ENCODE measurements at places on chromosomes 6 and 20.

DNA sequence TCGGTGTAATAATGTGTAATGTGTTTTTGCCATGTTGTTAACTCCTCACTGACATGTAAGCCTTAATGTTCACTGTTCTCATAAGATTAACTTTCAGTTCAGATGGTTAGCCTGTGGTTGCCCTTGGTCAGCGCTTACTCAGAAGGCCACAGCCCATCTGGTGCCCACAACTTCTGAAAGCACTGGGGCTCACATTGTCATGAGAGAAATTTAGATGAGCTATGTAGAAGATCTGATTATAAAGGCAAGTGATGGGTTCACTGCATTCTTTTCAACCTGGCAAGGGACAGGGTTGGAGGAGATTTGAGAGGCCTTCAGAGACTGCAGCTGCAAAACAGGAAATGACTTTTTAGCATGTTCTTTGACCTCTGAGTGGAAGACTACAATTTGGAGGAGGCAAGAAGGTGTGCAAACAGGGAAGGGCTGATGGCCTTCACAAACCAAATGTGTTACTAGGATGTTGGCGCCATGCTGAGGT is 242.3 kb upstream of the SUPT3H start:
- DNase-seq = no peak

DNA sequence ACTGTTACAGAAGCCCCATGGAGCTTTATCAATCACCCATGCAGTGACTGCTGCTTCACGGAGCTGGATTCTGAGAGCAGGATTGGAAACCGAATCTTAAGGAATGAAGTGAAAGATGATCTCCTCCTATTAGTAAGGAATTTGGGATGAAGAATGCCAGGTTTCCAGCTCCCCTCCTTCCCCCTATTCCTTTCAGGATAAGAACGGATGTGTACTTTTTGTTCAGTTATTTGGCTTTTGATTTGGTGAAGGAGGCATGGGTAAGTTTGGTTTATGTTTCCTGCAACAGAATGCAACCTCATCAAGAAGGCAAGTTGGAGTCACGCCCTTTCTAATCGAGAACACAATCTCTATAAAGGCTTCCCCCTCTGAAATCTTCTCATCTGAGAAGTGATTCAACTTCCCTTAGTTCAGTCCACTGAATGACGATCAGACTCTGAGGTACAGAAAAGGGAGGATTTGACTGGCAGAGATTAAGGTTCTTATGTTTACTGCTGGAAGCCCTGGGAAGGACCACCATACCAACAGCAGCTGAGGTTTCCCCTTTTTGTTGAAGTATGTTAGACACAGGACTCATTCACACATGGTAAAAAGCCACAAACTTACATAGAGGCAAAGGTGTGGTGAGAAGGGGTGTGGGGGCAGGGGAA is 5.5 kb downstream of the ELMO2 start:
- DNase-seq = no peak

GRCh38 chr20:16975682-16976081 is 227.5 kb downstream of the OTOR start:
- no peak for DNase-seq

DNA sequence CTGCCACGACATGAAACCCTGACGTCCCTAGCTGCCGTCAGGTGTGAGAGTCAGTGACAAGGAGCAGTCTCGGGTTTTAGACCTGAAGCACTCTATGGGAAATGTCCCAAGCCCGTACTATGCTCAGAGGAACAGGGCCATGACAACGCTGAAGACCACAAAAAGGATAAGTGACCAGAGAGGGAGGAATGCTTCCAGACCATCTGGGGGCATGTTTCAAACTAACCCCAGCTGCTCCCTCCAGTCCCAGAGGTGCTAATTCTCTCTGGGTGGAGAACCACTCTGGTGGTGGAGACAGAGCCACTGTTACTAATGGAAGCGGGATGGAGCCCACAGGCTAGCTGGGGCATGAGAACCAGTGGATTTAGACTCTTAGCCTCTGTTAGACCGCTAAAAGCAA is 8.7 kb downstream of the AURKA start:
- no peak for DNase-seq

GRCh38 chr20:12090920-12091319 is 173.2 kb downstream of the BTBD3 start:
- no peak for DNase-seq

GRCh38 chr6:93927731-93928130 is 508.4 kb upstream of the EPHA7 start:
- DNase-seq = no peak

- DNase-seq = no peak
Measured at GRCh38 chr20:50594231-50594590, 84.0 kb downstream of the PTPN1 start.

DNA sequence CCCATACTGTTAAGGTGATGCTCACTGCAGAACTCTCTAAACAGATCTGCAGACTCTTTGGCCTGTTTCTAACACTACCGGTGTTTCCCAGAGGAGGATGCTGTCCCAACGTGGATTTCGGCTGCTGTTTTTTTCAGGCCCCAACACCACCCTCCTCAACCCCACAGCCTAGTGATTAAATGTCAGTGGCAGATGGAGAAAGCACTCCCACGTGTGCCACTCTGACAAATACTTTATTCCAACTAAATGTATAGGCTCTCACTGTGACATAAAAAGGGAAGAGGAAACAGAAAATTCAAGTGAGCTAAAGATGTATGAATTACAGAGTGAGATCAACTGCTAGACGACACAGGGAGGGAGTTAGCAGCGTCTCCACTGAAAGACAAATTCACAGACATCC is 3.6 kb downstream of the TBC1D20 start:
- DNase-seq = no peak

DNA sequence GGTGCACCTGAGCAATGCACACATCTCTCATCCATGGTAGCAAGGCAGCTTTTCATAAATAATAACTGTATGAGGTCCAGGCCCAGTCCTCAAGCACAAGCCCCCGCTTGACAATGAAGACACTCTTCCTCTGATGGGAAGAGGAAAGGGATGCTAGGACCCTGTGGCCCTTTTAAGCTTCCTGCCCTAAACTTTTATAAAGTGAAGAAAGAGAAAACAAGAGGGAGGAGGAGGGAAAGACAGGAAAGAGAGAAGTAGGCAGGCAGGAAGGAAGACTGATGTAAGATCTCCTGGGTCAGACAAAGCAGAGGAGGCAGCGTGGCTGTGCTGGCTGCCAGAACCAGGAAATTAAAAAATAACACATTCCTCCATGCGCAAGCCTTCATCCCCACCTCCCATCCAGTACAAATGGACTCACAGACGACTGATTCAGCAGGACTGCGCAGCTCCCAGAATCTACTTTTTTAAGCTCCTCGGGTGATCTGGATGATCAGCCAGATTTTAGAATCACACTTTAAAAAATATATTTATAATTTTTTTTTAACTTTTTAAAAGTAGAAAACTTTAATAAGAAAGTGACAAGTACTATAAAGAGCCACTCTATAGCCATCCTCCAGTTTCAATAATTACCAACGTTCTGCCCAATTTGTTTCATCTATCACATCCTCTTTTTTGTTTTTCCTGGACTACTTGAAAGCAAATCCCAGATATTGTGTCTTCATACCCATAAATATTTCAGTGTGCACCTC is 16.5 kb downstream of the TNFAIP3 start:
- no peak for DNase-seq

Data from head of caudate nucleus (tissue), 42 donors.